GDM1 (cell line): ENCODE measurements at places on chromosomes 16 and 17.

DNA sequence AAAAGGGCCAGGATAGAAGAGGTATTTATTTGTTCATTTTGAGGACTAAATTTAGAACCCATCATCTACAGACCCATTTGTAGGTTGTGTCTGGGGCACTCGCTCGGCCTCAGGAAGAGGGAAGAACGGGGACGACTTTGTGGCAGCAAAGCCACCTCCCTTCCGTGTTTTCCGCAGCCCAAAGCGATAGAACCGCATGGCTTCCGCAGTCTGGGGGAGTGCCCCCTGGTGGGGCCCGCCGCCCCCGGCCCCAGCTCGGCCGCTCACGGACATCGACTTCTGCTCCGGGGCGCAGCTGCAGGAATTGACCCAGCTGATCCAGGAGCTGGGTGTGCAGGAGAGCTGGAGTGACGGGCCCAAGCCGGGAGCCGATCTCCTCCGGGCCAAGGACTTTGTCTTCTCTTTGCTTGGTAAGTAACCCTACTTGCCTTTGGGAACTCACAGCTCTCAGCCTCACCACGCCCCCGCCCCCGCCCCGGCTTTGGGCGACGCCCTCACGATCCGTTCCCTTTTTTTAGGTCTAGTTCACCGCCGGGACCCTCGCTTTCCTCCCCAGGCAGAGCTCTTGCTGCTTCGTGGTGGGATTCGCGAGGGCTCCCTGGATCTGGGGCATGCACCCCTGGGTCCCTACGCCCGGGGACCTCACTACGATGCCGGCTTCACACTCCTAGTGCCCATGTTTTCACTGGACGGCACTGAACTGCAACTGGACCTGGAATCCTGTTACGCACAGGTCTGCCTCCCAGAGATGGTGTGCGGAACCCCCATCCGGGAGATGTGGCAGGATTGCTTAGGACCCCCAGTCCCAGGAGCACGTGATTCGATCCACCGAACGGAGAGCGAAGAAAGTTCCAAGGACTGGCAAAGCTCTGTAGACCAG is 681 bp downstream of the TMEM102 start:
- DNase-seq: peak; percentile 70

- DNase-seq: no peak
Observed at GRCh38 chr17:42553161-42553818, 567 bp downstream of the HSD17B1 start.

DNA sequence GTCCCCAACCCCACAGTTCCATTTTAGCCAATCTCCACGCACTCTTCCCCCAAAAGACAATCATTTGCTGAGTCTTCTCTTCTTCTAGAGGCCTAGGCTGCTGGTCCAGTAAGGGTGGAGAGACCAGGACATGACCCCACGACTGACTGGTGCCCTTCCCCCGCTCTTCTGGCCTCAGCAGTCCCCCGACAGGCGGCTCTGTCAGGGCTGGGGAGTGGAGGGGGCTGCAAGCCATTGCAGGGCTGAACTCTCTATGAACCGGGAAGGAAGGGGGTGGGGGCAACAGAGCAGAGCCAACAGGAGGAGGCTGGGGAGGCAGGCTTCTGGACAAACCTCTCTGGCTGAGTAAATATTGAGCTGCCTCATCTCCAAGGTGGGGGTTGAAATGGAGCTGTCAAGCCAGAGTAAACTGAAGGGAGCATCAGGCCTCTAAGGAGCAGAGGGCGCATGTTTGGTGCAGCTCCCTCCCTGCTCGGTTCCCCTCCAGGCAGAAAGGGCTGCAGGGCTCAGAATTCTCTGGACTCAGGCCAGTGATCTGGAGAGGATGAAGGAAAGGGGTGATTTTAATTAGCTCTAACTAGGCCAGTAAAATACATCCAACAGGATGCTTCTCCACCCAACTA is 8.7 kb downstream of the HOXB1 start:
- no peak for DNase-seq

- no peak for DNase-seq
Observed at GRCh38 chr16:17313793-17314547, 156.8 kb downstream of the XYLT1 start.

GRCh38 chr16:54286366-54287130 is at the start of gene IRX3:
TSS of gene IRX3 (minus strand) at chr16:54286787. CDS start at chr16:54286050, 737 bp downstream.
- peak; percentile 75 for DNase-seq

- DNase-seq: no peak
Observed at GRCh38 chr17:56739776-56740175, 93.9 kb downstream of the C17orf67 start.

GRCh38 chr16:68608330-68608729 is 36.8 kb upstream of the CDH3 start:
- no peak for DNase-seq

- no peak for DNase-seq
Observed at GRCh38 chr16:27724482-27725235, 174.7 kb downstream of the KATNIP start.

- no peak for DNase-seq
Observed at GRCh38 chr17:74015990-74016389, 187.5 kb upstream of the RPL38 start.

DNA sequence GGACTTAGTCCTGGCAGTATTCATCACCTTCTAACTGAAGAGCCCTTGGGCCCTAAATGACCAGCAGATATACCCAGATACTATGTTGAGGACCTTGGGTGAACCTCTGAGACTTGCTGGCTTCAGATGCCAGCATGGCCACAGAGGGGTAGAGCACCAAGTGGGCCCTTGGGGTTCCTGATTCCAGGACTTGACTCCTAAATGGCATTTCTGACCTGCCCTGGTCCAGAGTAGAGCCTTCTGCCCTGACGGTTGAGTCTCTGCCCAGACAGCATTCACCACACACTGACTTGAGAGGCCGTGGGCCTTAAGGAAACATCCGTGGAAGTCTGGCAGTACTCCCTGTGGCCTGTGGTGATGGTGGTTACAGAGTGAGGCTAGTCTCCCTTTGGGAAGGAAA is 2.8 kb upstream of the APPBP2 start:
- no peak for DNase-seq

DNA sequence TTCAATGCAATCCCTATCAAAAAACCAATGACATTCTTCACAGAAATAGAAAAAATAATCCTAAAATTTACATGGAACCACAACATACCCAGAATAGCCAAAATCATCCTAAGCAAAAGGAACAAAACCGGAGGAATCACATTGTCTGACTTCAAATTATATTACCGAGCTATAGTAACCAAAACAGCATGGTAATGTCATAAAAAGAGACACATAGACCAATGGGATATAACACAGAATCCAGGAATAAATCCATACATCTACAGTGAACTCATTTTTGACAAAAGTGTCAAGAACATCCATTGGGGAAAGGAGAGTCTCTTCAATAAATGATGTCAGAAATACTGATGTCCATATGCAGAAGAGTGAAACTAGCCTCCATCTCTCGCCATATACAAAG is 105.8 kb upstream of the CORO6 start:
- DNase-seq: no peak

DNA sequence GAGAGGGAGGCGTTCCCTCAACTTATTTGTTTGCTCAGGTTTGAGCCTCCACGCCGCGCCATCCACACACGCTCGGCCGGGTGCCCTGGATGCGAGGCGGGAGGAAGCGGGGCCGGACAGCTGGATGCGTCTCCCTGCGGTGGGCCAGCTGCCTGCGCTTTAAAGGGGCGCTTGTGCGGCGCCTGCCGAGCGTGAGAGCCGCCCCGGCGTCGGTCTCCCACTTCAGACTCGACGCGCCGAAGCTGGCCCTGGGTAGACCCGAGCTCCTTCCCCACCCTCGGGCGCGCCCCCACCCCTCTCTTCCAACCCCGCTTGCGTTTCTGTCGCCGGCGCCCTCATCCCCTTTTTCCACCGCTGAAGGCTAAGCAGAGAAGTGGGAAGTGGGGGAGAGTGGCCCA is 527 bp upstream of the CHAD start:
- DNase-seq: no peak

DNA sequence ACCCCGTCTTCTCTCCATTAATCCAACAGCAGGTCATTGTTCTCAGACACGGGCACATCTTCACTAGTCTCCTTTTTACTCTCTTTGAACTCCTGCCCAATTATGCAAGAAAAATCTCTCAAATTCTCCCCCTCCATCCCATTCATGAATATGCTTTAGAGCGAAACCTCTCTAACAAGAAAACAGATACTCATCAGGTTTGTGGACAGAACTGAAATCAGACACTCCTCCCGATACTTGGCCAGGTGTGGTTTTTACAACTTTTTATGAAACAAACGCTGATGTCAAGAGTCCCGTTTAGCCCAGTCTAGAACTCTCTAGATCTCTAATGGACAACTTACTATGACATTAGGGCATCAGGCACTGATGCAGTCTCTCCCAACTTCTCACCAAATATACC is 40.9 kb downstream of the PIK3R5 start:
- DNase-seq: no peak

DNA sequence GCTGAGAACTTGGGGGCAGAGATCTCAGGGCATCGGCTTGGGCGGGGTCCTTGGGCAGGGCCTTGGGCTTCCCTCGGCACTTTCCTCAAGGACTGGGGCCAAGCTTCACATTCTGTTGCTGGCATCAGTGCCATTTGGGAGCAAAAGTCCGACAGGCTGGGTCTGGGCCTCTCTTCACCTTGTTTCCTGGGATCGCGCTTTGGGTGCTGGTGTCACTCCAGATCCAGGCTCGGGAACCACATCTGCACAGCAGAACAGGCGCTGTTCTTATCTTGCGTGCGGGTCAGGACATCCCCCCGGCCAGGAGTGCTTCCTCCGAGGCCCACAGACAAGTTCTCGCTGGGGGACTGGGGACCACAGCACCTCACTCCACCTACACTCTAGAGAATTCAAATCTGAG is 31.1 kb upstream of the CDH15 start:
- DNase-seq: no peak

DNA sequence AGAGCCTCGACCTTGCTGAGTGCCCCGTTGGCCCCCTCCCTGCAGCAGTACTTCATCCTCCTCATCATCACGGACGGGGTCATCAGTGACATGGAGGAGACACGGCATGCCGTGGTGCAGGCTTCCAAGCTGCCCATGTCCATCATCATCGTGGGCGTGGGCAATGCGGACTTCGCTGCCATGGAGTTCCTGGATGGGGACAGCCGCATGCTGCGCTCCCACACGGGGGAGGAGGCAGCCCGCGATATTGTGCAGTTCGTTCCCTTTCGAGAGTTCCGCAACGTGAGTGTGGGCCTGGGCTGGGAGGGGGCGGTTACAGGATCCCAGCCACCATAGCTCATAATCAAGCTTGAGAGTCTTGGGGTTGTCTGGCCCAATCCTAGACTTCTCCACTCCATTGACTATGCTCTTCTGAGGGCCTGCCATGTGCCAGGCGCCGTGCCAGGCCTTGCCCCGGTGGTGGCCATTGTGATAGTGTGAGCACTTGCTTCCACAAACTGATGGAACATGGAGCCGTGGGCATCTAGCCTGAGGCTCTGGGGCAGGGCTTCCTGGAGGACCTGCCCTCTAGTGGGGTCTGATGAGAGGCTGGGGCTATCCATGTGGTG is 39.7 kb downstream of the PSME3IP1 start:
- DNase-seq: no peak

DNA sequence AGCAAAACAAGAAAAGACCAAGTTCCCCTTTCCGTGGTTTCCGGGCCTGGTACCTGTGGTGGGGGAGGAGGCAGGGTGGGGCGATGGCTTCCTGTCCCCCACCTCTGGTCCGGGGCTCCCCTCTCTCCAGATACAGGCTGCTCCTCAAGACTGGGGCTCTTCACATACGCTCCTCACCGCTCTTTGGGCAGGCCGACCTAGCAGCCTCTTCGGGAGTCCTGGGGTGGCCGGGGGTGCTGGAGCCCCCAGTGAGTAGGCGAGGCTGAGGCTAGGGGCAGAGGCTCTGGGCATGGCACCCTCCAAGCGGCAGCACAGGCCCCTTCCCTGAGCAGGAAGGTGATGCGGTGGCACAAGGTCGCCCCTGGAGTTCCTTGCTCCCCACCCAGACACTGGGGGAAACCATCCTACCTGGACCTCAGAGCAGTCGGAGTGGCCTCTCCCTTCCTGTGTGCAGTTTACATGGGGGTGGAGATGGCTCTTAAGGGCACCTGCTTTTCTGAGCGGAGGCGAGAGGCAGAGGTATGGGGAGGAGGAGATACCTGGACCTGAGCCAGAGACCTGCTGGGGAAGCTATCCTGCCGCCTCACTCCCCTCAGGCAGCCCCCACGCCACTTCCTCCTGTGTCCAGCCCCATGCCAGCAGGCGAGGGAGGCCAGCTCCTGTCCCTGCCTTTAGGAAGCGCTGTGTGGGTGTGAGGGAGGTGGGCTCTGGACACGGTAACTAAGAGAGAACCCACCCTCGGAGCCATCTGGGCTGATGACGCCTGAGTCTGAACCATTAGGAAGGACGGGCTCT is 891 bp downstream of the CORO1A start:
- peak; percentile 62 for DNase-seq

DNA sequence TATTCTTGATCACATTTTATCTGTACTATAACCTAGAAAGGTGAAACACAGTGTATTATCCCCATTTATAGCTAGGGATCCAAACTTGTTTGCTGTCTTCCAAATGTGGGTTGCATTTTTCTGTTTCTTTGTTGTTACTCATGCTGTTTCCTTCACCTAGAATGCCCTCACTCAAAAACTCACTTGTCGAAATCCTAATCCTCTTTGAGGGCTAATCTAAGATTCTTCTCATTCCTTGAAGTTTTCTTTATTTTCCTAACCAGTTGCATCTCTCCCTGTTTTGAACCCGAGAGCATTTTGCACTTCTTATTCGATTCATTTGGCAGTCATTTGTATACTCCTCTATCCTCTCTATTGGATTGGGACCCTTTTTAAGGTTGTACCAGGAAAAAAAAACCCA is 9.6 kb downstream of the CALCOCO2 start:
- no peak for DNase-seq

DNA sequence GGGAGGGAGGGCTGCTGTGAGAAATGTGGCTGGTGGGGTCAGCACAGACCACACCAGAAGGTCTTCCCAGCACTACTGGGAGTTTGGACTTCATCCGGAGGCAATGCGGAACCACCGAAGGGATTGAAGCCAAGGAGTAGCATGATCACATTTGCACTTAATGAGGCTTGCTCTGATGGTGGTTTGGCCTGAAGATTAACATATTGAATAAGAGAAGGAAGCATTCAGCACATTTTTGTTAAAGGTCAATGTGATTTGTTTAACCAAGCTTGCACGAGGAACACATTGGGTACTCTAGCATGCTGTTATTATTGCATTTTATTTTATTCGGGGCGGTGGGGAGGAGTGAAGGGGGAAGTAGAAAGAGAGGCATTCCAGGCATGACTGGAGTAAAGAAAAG is 378.6 kb downstream of the UTP18 start:
- no peak for DNase-seq

GRCh38 chr17:57484081-57484666 is 227.9 kb downstream of the MSI2 start:
- DNase-seq: no peak

DNA sequence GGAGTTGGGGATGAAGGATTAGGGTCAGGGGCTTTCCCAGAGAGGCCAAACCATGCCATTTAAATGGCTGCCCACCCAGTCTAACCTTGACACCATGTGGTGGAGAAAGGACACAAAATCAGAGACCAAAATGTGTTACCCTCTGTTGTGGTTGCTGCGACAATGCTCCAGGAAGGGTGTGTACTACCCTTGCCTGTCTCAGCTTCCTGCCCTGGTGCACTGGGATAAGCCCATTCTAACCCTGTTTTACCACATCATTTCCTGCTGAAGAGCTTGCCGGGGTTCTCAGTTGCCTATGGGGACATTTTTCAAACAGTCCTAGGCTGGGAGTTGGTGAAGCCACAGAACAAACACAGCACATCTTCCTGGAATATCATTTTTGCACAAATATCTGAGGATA is 4.9 kb downstream of the OR4D1 start:
- peak; percentile 82 for DNase-seq

- no peak for DNase-seq
Observed at GRCh38 chr17:81434072-81434471, 38.8 kb downstream of the BAHCC1 start.

- DNase-seq: no peak
Observed at GRCh38 chr17:40522961-40523310, 21.5 kb upstream of the TNS4 start.
